ENCODE measurements at places on chromosomes 3 and 15.

DNA sequence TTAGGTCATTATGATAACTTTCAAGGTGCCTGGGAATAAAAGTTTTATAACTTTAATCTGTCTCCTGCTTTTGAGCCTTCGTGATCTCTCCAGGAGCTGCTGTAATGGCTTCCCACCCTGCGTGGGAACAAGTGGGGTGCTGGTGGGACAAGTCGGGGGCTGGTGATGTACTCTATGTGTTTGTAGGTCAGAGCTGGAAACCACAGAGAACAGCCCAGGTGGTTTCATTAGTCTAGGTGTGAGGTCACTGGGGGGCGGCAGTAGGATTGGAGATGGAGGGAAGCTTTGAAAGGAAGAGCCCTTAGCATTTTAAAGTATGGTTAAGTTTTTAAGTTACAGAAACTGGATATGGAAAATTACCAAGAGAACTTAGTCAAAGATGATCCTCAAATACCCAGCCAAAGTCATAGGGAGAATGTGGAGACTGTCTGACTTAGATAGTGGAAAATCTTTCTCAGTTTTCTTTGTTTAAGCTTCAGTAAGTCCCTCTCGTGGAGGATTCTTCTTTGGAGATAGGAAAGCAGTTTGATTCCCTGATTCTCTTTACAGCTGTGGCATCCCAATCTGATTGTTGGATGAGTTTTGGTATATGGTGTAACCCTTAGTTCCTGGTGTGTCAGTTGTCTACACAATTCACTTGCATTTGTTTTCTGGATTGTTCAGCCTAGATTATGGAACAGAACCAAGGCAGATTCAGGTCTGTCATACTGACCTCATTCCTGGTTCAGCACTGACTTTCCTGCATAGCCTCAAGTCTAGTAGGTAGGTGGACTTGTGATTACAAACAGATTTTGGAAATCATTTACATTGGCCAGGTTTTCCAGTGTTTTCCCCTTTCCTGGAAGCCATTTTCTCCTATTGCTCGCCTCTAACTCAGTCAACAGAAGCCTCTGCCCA is 115.6 kb downstream of the FNDC3B start:
- no peak for DNase-seq

- no peak for DNase-seq
Observed at GRCh38 chr15:65642594-65642993, 20.9 kb downstream of the SLC24A1 start.

DNA sequence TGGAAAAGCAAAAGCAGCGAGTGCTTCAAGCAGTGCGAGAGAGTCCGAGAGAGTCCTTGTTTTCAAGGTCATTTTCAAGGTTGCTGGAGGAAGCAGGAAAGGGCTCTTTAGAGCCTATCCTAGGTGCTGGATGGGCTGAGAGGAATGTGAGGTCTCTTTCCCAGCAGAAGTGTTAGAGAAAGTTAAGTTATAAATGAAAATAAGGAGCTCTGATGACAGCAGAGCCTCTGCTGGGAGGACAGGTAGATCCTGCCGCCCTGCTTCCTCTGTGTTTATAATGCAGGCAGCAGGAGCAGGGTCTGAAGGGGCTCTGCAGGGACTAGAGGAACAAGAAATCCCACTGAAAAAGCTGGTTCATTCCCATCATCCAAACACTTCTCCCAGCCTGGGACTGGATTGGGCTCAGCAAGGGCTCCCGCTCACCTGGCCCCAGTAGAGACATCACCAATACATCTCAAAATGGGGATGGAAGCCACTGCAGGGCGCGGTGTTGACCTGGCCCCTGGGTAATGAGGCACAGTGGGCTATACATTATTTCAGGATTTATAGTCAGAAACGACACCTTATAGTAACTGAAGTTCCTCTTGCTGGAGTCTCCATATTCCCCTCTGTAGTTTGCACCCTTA is 41.5 kb upstream of the RAB6B start:
- no peak for DNase-seq

- DNase-seq: no peak
Observed at GRCh38 chr3:195155570-195156241, 115.3 kb downstream of the XXYLT1 start.

- no peak for DNase-seq
Observed at GRCh38 chr3:178735032-178735674, 198.9 kb downstream of the KCNMB2 start.

DNA sequence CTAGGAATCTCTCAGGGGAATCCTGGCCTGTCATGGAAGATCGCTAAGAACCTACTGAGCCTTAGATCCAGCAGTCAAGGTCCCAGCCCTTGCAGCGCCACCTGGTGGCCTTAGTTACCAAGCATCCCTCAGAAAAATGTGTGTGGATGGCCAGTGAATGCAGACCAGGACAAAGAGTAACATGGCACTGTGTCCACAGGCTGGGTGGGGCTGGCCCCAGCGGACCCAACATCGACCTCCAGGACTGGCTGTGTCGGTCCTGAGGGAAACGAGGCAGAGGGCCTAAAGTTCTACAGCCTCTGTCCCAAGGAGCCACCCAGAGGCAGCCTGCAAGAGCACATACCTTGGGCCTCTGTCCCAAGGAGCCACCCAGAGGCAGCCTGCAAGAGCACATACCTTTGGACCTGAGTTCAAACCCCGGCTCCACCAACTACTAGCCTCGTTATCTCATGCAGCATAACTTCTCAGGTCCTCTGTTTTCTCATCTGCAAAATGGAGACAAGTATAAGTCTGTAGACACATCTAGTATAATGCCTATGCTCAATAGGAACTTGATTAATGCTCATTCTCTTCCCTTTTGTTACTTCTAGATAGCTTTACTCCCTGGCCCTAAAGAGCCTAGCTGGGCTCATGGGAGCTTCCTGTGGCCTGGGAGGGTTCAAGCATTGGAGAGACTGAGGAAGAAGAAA is 57.5 kb upstream of the HERC1 start:
- DNase-seq: peak; percentile 85

- DNase-seq: no peak
Observed at GRCh38 chr3:147409143-147410115, at the start of gene ZIC1. Gene ZIC1 (plus strand): TSS chr3:147409365. CDS start chr3:147410113, 748 bp downstream.

All from activated CD4-positive, alpha-beta memory T cell treated with anti-CD3 and anti-CD28 coated beads for 36 hours (primary cell).